ENCODE measurements at places on chromosomes 5 and 9. TPM values are rescaled to one million over a fixed set of nuclear protein-coding genes. Genes with fewer than 3 reads are reported as not detected.
A peak's percentile ranks its signal among the peaks of the same experiment; 100 is the strongest.

DNA sequence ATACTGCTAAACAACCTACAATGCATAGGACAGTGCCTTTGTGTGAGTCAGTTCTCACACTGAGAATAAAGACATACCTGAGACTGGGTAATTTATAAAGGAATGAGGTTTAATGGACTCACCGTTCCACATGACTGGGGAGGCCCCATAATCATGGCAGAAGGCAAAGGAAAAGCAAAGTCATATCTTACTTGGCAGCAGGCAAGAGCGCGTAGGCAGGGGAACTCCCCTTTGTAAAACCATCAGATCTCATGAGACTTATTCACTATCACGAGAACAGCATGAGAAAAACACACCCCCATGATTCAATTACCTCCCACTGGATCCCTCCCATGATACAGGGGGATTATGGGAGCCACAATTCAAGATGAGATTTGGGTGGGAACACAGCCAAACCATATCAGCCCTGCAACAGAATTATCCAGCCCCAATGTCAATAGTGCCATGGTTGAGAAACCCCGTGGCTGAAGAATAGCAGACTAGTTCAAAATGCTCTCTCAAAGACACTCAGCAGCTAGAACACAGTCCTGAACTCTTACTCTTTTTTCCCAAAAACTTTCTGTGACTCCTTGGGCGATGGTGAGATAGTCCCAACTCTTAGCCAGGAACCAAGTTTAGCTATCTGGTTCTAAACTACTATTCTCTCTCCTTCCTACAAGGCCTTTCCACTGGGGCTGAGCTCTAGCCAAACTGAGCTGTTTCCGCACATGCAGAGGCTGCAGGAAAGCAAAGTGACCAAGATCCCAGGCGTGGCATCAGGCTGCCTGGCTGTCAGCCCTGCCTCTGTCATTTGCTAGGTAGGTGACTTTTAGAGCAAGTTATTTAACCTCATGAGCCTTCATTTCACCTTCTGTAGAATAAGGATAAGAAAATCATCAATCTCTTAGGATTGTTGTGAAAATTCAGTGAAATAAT is 21.7 kb downstream of the FAT2 start:
- DNase-seq: no peak
- peaks cover 20% of the 10 kb centered on the region for H3K4me1 ChIP-seq
- H3K4me3 ChIP-seq: no peak overlapping the region
- H3K27ac ChIP-seq: no peak overlapping the region
- H3K36me3 ChIP-seq: no peaks in the 10 kb centered on the region

DNA sequence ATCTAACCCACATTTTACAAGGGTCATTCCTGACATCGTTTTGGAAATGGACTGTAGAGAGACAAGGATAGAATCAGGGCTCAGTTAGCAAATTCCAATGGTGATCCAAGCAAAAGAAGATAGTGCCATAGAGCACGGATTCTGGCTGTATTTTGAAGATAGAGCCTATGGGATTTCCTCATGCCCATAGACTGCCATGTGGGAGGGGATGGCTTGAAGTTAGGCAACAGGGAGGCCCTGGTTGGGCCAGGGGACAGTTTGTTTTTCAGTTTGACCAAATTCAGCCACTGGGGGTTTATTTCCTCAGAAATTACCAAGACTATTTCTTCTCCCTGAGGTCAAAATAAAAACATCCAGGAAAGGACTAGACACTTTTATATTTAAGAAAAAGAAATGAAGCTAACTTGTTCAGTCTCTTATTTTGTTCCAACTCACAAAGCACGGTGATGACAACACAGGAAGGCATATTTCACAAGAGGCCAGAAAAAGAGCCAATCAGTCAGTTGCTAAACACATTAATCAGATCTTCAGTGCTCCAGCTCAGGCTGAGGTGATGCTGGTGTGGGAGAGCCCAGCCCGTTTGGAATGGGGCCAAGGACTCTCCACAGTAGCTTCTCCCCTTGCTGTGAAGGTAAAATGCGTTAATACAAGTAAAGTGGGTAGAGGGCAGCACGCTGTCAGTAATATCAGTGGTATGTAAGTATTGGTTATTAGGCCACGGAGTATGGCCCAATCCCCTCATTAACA is 4.4 kb upstream of the DCTN4 start:
- H3K27me3 ChIP-seq: peaks cover 3% of the 10 kb centered on the region
- peak; percentile 69 for DNase-seq
- H3K4me3 ChIP-seq: no peak overlapping the region

- DNase-seq: no peak
- no peak overlapping the region for H3K4me3 ChIP-seq
- peaks cover 6% of the 10 kb centered on the region for H3K4me1 ChIP-seq
- H3K27ac ChIP-seq: no peak overlapping the region
- no peaks in the 10 kb centered on the region for H3K27me3 ChIP-seq
Measured at GRCh38 chr5:133514456-133514855, 97.9 kb downstream of the FSTL4 start.

NLN gene
- total RNA-seq: 74.7 TPM

PITX1 gene
- 27.8 TPM for total RNA-seq
